Daoy (cell line): ENCODE measurements at places on chromosomes 1 and 21. TPM values are rescaled to one million over a fixed set of nuclear protein-coding genes. Genes with fewer than 3 reads are reported as not detected.

Gene KCND3
- not detected in 2 replicates for total RNA-seq

Gene CFHR5
- not detected in 2 replicates for total RNA-seq

Gene AMY2B
- 0.86 TPM in 1 of 2 replicates, not detected in the other for total RNA-seq

Gene KCNK2
- 0.80 and 1.3 TPM in 2 replicates for total RNA-seq

Gene LRRC3
- 0.06 and 0.17 TPM in 2 replicates for total RNA-seq

Gene GJA4
- total RNA-seq, result not detected in 2 replicates

Gene NUDT4B
- total RNA-seq, result 5.7 and 30.9 TPM in 2 replicates

GRCh38 chr1:243234978-243235647 is 20.0 kb downstream of the CEP170 start:
- no peak for DNase-seq

DNA sequence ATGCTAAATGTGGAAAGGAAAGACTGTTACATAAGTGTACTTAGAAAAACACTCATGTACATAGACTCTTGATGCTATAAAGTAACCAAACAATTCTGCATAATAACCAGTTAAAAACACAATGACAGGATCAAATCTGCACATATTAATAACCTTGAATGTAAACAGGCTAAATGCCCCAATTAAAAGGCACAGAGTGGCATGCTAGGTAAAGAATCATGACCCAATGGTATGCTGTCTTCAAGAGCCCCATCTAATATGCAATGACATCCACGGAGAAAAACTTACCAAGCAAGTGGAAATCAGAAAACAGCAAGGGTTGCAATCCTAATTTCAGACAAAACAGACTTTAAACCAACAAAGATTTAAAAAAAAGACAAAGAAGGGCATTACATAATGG is 644.8 kb upstream of the PKN2 start:
- DNase-seq, result no peak

DNA sequence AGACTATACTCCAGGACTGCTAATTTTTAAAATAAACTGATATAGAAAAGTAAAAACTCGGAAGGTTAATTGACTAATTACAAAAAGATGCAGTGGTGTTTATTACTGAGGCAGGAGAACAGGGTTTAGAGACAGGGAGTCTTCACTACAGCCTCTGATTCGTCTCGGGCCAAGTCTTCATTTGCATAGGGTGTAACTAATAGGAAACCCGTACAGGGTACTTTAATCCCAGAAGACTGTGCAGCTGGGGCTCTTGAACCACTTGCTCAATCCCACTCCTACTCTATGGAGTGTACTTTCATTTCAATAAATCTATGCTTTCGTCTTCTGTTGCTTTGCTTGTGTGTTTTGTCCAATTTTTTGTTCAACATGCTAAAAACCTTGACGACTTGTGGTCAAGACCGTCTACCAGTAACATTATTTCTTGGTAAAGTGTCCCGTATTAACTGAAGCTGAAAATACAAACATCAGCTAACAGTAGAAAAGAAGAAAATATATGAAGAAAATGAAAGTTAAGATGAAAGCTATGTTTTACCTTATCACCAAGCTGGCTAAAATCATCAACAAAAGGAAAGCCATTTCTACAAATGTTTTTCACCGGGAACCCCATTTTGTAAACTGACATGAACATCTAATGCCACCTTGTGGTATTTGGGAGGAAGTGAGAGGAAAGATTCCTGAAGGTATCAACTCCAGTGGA is 8.0 kb downstream of the SDHB start:
- DNase-seq, result peak; percentile 49

DNA sequence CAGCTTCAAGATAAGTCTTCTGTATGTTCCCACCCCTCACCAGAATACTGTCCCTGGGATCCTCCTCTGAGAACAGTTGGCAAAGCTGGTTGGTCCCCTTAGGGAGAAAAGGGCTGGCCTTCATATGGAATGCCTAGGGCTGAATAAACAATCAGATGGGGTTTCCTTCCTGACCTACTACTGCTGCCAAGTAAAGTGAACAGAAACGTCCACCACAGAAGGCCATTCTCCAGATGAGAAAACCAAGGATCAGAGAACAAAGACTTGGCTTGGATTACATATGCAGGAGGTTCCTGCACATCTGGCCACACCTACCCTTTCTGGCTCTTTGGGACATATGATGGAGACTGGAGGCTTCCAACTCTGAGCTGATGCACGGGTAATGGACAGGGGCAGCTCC is 194.5 kb downstream of the HIVEP3 start:
- no peak for DNase-seq

- peak; percentile 89 for DNase-seq
Observed at GRCh38 chr21:25561668-25562641, 45.3 kb downstream of the MRPL39 start.

GRCh38 chr1:115412286-115412685 is 74.2 kb upstream of the NGF start:
- peak; percentile 50 for DNase-seq

GRCh38 chr1:195851804-195852203 is 756.4 kb downstream of the KCNT2 start:
- no peak for DNase-seq

DNA sequence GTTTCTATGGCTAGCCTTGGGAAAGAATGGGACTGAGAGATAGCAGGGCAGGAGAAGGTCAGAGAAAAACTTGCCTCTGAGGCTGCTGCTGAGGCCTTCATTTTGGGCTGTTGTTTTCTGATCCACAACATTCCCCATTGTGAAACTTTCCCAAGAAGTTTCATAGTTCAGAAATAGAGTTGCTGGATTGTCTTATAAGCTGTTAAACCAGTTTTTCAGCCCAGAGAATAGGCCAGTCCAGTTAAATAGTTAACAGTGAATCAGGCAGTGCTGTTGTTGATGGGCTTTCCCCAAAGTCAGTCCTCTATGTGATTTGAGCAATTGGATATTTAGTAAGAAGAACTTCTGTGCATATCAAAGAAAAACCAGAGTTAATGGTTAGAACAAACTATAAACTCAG is 77.0 kb downstream of the C21orf91 start:
- no peak for DNase-seq

DNA sequence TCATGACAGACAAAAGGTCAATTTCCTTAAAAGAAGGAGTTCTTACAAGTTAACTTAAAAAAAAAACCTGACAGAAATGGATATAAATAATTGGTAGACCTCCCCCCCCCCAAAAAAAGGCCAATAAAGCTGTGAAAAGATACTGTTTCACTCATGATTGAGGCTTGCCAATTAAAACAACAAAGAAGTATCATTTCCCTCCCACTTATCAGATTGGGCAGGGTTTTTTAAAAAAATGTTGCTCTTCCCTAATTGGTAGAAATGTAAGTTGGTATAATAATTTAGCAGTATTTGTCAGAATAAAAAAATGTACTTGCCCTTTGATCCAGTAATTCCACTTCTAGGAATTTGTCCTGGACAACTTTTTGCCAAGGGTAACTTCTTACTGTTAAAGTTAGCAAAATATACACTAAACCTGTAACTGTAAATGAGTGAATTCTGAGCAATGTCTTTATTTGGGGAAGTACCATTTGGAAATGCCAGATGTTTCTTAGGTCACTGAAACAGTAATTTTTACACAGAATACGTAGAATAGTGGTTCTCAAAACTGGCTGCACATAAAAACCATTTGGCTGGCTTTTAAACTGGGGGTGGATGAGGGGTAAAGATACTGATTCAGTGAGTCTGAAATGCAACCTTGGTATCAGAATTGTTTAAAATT is 17.5 kb downstream of the RNF2 start:
- DNase-seq, result no peak

DNA sequence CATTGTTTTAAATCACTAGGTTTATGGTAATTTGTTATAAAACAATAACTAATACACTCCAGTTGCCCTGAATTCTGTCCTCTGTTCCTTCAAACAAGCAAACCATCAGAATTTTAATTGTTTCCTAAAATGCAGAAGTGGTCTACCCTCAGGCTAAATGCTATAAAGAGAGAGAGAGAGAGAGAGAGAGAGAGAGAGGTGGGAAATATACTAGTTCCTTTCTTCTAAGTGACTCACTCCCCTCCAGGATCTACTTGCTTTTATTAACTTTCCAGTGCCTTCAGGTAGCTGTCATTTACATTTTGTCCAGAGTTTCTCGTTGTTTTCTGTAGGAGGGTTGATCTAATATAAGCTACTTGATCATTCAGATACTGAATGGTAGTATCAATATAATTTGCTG is 26.4 kb downstream of the LRRC53 start:
- DNase-seq, result no peak
